ENCODE measurements at places on chromosomes 3 and 15.

DNA sequence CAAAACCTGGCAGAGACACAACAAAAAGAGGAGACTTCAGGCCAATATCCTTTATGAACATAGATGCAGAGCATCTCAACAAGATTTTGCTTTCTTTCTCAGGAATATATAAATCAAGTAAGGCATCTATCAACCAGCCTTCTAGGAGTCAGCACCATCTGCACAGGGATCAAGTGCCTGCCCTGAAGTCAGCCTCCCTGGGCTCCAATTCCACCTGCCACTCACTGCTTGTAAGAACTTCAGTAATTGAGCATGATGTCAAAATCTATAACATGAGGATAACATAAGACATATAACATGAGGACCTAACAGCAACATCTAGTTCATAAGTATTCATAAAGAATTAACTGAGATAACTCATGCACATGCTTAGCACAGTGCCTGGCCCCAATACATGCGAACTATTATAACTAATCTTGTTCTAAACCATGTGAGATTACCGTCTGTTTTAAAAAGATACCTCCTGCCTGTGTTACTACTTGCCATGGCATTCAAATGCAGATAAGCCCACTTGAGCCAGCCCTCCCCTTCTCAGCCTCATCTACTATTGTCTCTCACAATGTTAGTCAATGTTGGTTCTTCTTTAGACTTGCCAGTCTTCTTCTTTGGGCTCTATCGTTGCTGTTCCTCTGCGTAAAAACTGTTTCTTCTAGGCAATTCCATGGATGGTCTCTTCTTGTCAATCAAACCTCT is 91.6 kb downstream of the PLD1 start:
- DNase-seq: no peak

DNA sequence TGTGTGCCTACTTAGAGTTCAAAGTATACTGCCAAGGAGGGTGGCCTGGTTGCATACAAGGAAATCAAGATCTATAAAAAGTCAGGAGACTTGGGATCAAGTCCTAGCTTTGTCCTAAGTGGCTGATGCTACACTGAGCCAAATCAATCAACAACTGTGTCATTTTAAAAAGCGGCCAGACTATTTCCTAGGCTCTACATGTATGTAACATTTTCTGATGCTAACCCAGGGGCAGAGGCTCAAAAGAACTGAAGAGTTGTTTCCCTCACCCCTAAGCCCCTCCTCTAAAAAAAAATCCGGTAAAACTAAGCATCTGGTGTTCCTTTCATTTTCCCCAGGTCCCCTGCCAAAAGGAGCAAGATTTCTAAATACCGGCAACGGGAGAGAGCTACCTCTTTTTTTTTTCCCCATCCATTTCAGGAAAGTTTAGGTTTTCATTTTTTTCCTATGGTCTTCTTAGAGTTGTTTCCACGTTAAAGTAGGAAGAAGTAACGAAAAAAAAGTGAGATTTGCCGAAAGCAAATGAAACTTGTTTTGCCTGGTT is 18.8 kb upstream of the CHD2 start:
- DNase-seq: no peak

DNA sequence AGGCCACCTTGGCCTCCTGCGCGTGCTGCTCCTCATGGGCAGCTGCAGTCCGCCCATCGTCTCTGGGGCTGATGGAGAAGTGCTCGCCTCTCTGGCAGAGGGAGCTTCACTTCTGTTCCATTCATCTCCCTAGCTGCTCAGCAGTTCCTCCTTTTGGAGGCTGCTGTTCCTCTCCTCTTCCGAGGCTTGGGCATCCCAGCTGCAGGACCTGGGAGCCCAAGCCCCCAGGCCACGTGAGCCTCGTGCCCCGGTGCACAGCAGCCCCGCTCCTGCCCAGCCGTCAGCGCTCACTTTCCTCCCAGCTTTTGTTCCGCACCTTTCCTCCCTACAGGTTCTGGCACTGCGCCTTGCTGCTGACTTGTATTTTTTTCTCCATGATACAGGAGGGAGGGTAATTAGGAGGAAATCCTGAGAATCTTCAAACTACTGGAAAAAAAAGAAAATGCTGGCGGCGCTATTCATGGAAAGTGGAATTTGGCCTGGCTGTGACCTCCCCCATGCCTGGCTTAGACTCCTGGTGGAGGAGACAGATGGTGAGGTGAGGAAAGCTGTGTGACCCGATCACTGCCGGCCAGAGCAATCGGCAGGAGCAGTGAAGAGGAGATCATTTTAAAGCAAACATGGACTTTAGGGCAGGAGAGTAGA is 210.1 kb downstream of the CHST2 start:
- peak; percentile 8 for DNase-seq

DNA sequence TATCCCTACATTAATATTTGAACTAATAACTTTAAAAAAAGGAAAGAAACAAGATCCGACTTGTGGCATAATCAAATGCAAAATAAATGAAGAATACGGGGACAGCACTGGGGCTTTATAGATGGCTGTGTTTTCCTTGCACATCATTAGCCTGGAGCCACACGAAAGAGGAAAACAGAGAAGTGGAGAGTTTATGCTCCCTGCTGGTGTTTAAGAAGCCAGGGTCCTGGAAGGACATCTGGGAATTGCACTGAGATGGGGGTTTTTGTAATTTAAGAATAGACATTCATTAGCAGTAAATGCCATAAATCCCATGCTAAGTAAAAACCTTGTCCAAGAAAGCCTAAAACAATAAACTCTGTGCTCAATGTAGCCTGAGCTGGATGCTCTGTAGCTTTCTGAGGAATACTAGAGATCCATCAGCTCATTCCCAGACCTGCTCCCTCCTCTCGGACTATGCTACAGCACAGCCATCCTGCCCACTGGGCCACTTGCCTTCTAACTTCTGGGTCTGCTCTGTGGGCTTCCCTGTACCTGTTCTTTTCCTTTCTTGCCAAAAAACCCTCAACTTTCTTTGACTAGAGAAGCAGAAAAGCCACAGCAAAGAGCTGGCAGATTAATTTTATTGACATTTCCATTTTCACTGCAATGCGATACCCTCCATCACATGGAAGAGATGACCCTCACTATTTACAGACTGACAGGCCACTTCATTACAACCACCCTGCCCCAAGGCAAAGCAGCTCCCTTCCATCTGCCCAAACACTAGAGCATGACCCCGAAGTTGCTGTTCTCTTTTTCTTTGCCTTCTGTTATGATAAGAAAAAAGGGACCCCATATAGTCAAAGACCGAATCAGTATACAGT is 62.3 kb downstream of the MEIS2 start:
- DNase-seq: no peak
